ENCODE measurements at places on chromosomes 3 and 15.

- no peak for DNase-seq
These were observed 161.3 kb upstream of the TLE3 start for GRCh38 chr15:70259028-70259424.

DNA sequence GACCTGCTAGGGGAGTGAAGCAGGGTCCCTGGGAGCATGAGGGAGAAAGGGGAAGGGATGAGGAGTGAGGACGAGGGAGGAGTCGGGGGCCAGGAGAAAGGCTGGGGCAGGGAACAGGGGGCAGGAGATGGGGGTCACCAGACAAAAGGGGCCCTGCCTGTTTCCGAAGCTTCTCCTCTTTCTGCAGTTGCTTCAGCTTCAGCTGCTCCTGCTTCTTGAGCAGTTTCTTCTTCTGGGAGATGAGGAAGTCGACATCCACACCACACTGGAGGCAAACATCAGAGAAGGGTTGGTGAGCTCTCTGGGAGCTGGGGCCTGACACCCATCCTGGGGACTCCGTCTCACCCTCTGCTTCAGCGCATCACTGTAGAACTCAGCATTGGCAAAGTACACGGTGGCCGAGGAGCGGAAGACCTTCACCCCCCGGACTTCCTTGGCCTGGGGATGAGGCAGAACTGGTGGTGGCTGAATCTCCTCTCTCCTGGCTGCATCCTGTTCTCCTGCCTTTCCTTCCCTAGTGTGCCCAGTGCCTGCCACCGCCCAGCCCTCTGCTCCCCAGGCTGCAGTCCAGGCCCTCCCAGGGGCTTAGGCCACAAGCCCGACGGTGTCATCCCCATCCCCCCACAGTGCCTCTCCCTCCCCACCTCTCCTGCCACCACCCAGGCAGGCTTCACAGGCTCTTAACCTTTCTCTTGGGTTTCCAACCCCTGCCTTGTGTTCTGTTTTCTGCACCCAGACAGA, 6.8 kb downstream of the SLC26A6 start:
- no peak for DNase-seq

GRCh38 chr3:101803173-101803782, 24.3 kb downstream of the NXPE3 start:
- no peak for DNase-seq

DNA sequence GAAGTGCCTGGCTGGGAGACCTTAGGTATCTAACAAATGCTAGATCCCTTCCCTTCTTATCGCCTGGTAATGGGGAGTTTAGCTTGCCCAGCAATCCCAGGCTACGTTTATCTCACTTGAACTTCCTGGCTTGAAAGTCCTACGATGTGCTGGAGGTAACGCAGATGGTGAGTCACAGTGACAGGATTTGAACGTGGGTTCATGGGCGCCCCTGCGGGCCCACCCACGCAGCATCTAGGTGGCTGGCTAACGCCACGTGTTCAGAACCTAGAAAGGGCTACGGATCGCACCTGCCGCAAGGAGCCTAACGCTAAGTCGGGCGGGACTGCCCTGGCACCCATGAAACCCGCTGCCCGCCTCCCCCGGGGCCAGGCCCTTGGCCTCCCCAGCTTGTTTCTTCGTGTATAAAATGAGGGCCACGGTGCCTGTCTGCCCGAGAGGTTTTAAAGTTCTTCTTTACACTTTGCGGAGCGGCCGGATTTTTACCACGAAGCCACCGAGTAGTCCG, 600 bp upstream of the USP3 start:
- no peak for DNase-seq

GRCh38 chr3:53180305-53181023, 19.5 kb downstream of the PRKCD start:
- no peak for DNase-seq

Measured in H54 (cell line).